ENCODE measurements at places on chromosomes 16 and 17. TPM values are rescaled to one million over a fixed set of nuclear protein-coding genes. Genes with fewer than 3 reads are reported as not detected.

SCARF1 gene
- 2.3 TPM for total RNA-seq

GUCY2D gene
- not detected for total RNA-seq

TBL3 gene
- total RNA-seq, result 32.4 TPM

GPR139 gene
- not detected for total RNA-seq

SCNN1G gene
- total RNA-seq, result not detected

PIGQ gene
- 22.5 TPM for total RNA-seq

SNRNP25 gene
- total RNA-seq, result 26.8 TPM

EPN2 gene
- 32.9 TPM for total RNA-seq

OR1F1 gene
- total RNA-seq, result not detected

YBX2 gene
- not detected for total RNA-seq

SGF29 gene
- total RNA-seq, result 6.2 TPM

GPRC5B gene
- total RNA-seq, result 1.8 TPM

TSNAXIP1 gene
- 0.99 TPM for total RNA-seq

NPIPA5 gene
- total RNA-seq, result 2.8 TPM

FSCN2 gene
- total RNA-seq, result 2.8 TPM

TP53TG3 gene
- total RNA-seq, result 0.25 TPM

SPHK1 gene
- 32.3 TPM for total RNA-seq

GRB7 gene
- total RNA-seq, result 1.5 TPM

TVP23B gene
- total RNA-seq, result 102 TPM

CBLN1 gene
- total RNA-seq, result not detected

CCL7 gene
- total RNA-seq, result 0.19 TPM

RHOT1 gene
- total RNA-seq, result 43.2 TPM

CNGB1 gene
- under 0.01 TPM for total RNA-seq

TBC1D3D gene
- not detected for total RNA-seq

KRT17 gene
- 7.1 TPM for total RNA-seq

DNAAF8 gene
- 1.1 TPM for total RNA-seq

KCNJ18 gene
- total RNA-seq, result not detected

ZNF500 gene
- total RNA-seq, result 4.9 TPM

TBX6 gene
- total RNA-seq, result 0.12 TPM

COL1A1 gene
- 507 TPM for total RNA-seq

CCL16 gene
- total RNA-seq, result not detected

PITPNM3 gene
- 2.5 TPM for total RNA-seq

PRSS27 gene
- 0.92 TPM for total RNA-seq

CFAP119 gene
- total RNA-seq, result 2.9 TPM

LPO gene
- not detected for total RNA-seq

TOP2A gene
- 49.6 TPM for total RNA-seq

PRR15L gene
- total RNA-seq, result not detected

AOC3 gene
- total RNA-seq, result 0.26 TPM

ABCA10 gene
- 1.2 TPM for total RNA-seq

TOP3A gene
- 17.4 TPM for total RNA-seq

VMO1 gene
- 0.92 TPM for total RNA-seq

ACE gene
- 0.93 TPM for total RNA-seq

CDRT15L2 gene
- not detected for total RNA-seq

ZG16 gene
- total RNA-seq, result not detected

ASGR1 gene
- 0.66 TPM for total RNA-seq

LGALS9C gene
- not detected for total RNA-seq

MYH13 gene
- not detected for total RNA-seq

CCL15 gene
- total RNA-seq, result not detected

DOC2B gene
- not detected for total RNA-seq

Data from aortic smooth muscle cell (primary cell).